ENCODE measurements at places on chromosomes 12 and 14.

- DNase-seq = peak; percentile 15
These were observed 24.1 kb downstream of the DMAC2L start for GRCh38 chr14:50335989-50336824.

- DNase-seq = no peak
These were observed 34.2 kb upstream of the PPP1R13B start for GRCh38 chr14:103881268-103882201.

DNA sequence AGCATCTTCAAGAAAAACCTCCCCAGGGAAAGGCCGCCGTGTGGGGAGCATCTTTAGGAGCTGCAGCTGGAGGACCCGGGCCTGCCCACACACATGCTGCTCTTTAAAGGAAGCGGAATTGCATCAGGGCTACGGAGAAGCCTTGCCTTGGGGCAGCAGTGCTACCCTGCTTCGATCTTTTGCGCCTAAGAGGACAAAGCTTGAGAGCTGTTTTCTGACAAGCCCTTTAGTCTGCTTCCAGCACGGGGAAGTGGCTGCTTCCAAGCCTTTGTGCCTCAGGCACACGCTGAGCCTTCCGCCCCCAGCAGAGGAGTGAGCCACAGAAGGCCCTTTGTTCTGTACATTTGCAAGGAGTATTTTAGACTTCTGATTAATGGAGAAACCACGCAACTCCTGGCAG, 31.5 kb downstream of the COA8 start:
- DNase-seq = no peak

DNA sequence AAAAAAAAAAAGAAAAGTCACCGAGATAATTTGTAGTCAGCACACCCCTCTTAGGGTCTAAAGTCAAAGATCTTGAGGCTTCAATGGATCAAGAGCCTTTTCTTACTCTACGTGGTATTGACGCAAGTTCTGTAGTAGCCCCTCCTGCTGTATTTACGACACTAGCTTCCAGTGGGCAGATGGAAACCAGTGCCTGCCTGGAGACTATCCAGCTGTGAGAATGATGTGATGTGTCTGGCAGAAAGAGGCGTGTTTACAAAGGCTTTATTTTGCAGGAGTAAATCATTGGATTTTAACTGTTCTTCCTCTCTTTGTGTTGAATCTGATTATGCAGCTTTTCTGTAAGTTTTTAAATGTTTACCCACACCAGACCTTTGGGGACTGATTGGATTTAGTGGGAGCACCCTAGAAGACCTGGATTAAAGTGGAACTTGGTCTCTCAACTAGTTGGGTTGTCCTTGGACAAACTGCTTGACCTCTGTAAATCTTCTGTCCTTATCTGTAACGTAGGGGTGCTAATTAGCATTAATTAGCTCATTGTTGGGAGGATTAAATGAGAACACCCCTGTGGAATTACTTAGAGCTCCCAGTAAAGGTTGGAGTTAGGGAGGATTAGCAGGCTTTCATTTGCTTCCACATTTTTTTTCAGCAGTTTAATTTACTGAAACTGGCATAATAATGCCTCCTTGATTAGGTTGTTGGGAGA, 72.4 kb downstream of the RASSF3 start:
- no peak for DNase-seq

DNA sequence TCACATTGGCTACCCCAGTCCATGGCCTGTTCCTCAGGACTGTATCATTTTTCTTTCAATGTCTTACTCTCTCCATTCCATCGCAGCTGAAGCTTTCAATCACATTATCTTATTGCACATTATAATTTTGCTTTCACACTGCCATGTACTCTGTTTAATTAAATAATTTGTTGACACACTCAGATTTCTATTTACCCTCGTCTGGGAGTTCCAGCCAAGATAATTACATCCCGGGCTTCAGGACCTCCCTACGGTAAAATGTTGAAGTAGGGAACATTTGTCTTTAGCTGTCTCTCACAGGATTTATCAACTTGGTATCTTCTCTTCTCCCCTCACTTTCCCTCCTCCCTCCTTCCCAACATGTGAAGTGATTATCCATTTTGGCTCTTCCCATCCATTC, 177.2 kb upstream of the RASSF8 start:
- DNase-seq = no peak

DNA sequence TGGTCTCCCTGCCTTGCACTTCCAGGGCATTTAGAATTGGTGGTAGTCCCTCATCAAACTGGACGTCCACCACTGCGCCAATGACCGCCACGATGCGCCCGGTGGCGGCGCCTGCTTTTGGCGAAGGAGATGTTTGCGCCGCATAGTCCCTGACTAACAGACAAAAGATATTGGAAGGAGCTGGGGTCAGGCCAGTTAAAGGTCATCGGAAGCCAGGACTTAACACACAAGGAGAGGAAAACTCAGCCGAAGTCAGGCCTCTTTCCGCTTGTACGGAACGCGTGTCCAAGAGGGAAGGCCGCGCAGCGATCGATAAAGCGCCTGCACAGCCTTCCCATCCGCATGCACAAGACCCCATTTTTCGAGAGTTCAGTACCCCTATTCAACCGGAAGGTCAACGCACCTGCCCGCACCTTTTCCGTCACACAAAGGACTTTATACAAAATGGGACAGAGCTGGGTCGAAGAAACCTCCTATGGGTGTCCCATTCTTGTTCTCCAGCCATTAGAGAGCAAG, 525 bp downstream of the ATP5F1B start:
- DNase-seq = peak; percentile 19

- DNase-seq = no peak
These were observed 472.8 kb upstream of the PRICKLE1 start for GRCh38 chr12:43062201-43062895.

DNA sequence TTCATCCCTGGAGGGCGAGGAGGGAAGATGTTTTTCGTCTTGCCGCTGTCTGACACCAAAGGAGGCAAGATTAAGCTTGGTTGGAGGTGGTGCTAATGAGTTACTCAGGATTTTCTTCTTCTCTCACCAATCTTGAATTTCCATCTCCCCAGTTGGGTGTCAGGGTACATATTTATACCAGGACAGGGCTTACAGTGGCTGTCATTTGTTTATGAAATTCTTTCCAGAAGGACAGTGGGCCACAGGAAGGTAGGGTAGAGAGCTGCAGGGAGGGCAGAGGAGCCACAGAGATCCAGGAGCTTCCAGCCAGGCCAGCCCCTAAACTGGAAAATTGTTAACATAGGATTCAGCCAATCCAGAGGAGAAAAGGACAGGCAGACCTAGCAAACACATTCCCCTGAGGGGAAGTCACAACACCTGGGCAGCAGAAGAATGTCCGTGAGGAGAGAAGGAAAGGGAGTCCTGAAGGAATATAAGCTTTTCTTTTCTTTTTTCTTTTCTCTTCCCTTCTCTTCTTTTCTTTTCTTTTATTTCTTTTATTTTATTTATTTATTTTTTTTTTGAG, 40.5 kb downstream of the IRF2BPL start:
- no peak for DNase-seq

DNA sequence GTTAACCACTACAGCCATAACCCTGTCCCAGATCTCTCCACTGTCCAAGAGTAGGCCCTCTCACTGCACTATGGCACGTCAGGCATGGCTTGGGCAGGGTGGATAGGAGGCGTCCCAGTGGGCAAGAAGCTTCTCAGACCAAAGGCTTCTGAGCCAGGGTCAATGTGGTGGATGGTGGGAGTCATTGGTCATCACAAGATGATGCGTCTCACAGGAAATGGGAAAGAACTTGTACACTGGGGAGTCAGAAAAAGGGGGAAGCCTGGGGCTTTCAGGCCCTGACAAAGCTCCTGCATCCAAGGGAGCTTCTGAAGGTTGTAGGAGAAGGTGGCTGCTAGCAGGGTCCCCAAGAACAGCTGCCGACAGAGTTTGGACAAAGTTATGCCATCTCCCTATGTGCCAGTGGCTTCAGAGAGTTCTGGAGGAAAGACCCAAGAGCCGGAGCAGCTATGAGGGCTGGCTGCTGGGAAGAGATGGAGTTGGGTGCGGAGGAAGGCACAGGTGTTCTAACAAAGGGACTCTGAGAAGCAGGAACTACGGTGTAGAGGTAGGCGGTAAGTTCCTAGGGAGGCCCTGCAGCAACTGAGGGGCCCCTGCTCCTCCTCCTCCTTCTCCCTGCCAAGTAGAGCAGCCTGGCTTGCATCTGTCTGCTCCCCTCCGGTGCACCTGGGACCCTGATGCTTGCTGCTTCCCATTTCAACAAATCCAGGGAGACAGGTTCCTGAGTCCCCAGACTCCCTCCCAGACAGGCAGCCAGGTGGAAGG, 81.1 kb downstream of the ARL6IP4 start:
- no peak for DNase-seq

- DNase-seq = no peak
These were observed 98.6 kb upstream of the FKBP4 start for GRCh38 chr12:2696136-2696535.

- peak; percentile 54 for DNase-seq
These were observed 1.1 kb upstream of the BCL11B start for GRCh38 chr14:99272899-99273765.

DNA sequence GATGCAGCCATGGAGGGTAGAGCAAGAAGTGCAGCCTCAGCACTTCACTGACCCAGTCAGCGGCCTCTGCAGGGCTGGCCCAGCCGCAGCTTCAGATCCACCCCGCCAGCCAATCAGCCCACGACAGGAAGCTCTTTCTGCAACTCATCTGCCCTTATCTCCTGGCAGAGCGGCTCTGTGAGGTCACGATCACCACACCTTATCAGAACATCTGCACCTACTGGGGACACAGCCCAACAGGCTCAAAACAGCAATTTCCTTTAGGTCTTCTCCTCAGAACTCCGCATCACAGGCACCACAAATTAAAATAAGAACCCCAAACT, 287.3 kb downstream of the BCL11B start:
- peak; percentile 81 for DNase-seq

GRCh38 chr12:48978741-48979601, 849 bp downstream of the WNT1 start:
- peak; percentile 24 for DNase-seq

DNA sequence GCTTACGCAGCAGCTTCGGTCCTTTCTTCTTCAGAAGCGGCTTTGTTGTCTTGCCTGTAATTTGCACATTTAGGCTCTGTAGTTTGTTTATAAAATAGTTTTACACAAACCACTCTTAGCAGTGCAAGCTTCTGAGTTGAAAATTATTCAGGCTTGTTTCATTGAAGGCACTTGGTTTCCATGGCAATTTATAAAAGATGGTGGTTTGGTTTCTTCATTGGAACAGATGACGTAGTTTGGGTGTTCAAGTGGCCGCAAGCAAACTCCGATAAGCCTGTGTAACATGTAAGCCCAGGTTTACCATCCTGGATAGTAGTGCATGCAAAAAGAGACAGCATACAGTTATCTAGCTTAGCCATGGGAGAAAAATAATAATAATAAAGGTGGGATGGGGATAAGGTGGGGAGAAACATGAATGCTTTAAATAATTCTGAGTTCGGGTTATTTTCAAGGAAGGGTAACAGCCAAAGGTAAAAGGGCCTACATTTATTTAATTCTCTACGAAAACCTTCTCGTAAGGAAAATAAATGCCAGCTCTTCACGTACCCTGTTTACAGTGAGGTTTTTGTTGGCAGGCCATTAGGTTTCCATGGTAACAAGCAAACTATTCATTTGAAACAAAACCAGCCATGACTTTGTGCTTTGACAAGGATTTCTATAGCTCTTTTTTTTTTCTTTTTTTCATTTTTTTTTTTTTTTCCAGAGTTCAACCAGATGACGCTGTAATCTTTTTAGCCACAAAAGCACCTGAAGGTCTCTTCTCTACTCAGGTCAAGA, 189.6 kb upstream of the RPL10L start:
- DNase-seq = no peak

DNA sequence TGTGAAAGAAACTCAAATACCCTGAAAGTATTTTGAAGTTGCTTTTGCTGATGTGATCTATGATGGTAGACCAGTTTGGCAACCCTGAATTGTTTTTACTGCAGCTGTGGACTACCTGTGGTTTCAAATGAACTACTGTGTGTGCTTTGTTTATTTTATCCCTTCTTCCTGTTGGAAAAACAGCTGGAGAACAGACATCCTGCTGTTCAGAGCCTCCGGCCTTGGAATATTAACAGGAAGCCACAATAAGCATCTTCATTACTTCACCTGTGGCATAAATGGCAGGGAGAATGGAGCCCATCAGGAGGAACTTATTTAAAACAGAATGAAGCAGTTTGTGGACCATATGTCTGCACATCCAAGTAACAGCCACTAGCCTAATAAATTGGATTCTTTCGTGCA, 104.8 kb downstream of the DUSP6 start:
- DNase-seq = no peak

DNA sequence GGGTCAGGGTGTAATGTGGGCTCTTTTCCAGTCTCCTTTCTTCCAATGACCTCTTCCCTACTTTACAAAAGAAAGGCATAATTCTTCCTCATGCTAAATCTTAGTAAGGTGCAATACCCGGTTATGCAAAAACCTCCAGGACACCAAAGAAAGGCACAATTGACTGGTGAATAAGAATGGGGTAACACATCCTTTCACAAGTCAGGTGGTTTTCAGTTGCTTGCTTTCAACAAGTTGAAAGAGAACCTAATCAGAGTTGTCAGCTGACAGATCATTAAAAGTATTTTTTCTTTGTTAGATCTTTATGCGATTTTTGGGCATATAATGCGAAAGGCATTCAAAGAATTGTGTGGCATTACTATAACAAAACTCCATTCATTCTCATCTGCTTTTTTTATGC, 1.3 kb upstream of the AEBP2 start:
- no peak for DNase-seq

GRCh38 chr14:67950386-67950785, 130.8 kb downstream of the RAD51B start:
- DNase-seq = no peak

DNA sequence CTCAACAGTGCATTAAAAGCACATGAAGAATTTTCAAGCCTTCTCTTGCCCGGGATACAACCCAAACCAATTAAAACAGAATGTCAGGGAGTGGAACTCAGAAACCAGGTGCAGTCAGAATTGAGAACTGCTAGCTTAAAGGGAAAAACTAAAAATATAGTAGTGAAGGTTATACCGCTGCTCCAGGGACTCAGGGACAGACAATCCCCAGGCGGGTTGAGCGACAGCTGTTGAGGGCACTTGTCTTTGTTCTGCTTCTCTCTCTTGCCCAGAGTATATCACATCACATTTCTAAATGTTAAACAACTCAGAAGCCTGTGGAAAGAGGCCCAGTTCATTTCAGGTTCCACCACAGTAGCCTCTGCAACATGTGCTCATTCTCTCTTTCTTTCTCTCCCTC, 93.1 kb downstream of the SLC5A8 start:
- no peak for DNase-seq

GRCh38 chr12:31203261-31203660, 122.7 kb downstream of the SINHCAF start:
- DNase-seq = no peak

DNA sequence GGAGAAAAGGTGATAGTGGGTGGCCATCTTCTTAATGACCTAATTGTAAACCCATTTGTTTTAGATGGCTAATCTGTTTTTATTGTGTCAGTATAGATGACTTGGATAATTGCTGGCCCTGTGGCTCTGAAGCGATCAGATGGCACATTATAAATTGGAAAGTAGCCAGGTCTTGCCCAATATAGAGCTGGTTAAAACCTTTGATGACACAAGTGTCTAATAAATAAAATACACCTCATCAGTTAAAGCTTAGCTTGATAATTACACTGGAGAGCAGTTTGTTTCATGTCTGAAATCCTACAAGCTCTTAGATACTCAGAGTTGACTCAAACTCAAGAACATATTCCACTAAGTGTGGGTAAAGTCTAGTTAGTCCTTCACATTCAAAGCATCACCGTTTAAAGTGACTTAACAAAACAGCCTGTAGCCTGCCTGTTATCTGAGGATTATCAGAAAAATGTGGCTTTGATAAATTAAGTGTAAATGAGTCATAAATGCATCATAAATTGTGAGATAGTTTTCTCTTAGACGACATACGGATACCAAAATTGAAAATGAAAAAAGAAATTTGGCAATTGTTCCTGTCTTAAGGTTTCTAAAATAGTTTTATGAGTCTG, 280.9 kb downstream of the LRIG3 start:
- DNase-seq = no peak
